NCI-H446 (cell line): ENCODE measurements at places on chromosomes 1 and 21.

DNA sequence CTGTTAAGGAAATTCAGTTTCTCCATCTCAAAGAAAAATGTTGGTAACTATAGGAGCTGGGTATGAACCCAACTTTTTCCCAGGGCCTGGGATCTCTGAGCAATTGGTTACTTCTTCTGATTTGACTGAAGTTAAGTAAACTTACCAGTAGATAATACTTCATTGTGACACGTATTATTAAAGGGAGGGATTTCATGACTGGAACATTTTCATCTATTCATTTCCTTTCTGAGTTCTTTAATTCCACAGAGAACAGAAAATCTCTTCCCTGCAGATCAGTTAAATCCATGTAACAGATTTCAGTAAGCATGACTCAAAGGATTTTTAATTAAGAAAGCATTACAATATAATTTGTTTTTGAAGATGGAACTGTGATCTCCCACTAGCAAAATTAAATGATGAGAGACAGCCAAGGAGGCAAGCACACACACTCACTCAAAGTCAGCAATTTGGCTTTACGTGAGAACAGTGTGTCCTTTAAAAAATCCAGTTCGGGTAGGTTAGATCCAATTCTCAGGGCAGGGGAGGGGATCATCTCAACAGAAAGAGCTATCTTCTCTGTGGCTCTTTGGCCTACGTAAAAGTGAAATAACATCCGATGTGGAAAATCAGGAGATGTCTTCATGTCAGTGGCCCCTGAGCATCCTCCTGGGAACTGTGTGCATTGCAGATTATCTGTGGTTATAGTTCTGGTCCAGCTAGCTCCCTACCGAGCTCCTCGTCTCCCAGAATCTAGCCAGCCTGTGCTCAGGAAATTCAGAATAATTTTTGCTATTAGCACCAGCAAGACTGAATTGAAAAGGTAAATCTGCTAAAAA is 10.8 kb upstream of the MYOC start:
- DNase-seq = no peak

DNA sequence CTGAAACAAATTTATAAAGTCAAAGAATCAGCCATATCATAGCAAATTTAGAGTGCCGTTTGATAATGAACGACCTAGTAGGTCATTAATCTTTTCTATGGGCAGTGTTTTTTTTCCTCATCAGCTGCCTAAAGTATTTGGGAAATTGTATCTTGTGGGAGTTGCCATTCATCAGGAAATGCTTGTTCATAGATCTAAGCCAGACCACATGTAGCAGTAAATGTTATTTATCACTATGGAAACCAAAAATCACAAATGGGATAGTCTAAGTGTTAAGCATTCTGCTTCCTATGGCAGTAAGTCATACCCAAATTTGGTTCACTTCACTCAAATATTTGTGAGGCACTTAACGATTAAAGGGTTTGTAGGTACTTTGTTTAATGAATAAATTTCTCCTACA is 52.9 kb downstream of the LRRC8D start:
- DNase-seq = no peak

GRCh38 chr1:44609768-44610526 is 64.3 kb downstream of the TMEM53 start:
- DNase-seq = no peak

DNA sequence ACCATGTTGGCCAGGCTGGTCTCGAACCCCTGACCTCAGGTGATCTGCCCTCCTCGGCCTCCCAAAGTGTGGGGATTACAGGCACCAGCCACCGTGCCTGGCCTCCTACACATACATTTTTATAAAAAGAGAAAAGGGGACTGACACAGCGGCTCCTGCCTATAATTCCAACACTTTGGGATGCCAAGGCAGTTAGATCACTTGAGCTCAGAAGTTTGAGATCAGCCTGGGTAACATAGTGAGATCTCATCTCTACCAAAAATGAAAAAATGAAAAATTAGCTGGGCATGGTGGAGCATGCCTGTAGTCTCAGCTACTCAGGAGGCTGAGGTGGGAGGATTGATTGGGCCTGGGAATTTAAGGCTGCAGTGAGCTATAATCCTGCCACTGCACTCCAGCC is 23.4 kb downstream of the ZNF281 start:
- no peak for DNase-seq

DNA sequence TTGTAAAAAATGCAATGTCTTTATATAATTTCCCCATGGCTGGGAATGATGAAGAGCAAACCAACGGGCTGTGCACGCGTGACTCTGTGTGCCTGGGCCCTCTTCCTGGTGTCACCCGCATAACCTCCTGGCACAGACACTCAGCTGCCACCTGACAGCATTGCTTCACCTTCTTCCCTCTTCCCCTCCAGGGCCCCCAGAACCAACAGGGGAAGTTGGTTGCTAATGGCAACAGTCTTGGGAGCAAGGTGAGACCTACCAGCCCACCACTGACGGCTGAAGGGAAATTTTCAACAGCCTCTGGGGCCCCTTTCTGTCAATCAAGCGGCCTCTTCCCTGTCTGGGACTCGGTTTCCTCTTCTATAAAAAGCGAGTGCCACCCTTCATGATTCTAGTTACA is 33.2 kb downstream of the SSBP3 start:
- DNase-seq = no peak

- no peak for DNase-seq
Measured at GRCh38 chr1:4527819-4528218, 126.6 kb upstream of the AJAP1 start.

DNA sequence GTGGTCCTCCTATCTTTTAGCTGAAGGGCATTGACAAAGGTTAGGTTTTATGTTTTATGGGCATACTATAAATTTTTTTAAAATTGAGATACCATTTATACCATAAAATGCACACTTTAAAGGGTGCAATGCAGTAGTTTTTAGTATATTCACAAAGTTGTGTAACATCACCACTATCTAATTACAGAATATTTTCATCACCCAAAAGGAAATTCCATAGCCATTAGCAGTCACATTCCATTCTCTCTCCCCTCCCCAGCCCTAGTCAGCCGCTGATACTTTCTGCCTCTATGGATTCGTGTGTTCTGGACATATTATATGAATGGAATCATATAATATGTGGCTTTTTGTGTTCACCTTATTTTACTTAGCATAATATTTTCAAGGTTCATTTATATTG is 135.8 kb upstream of the B3GALT2 start:
- no peak for DNase-seq

DNA sequence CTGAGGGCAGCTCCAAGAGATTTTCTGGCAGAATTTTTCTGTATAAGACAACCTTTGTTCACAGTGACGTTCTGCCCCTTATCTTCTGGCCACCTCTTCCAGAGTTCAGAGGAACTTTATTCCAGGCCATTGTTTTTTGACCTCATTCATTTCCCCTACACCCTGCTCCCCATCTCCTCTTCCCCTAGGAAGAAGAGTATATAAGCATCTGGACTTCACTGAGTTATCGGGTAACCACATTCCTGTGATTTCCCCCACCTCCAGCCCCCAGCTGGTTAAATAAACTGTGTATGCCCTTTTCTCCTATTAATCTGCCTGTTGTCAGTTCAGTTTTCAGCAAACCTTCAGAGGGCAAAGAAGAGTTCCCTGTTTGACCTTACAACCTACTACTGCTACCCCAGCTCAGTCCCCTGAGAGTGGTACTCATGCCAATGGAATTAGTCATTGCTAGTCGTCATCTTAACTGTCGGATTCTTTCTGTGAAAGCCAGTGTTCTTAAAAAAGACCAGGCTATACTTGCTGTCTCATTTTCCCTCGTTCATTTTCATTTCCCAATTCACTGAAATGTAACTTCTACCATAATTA is 14.3 kb upstream of the ALG14 start:
- DNase-seq = peak; percentile 7

GRCh38 chr1:209389258-209389657 is 194.3 kb upstream of the CAMK1G start:
- no peak for DNase-seq

DNA sequence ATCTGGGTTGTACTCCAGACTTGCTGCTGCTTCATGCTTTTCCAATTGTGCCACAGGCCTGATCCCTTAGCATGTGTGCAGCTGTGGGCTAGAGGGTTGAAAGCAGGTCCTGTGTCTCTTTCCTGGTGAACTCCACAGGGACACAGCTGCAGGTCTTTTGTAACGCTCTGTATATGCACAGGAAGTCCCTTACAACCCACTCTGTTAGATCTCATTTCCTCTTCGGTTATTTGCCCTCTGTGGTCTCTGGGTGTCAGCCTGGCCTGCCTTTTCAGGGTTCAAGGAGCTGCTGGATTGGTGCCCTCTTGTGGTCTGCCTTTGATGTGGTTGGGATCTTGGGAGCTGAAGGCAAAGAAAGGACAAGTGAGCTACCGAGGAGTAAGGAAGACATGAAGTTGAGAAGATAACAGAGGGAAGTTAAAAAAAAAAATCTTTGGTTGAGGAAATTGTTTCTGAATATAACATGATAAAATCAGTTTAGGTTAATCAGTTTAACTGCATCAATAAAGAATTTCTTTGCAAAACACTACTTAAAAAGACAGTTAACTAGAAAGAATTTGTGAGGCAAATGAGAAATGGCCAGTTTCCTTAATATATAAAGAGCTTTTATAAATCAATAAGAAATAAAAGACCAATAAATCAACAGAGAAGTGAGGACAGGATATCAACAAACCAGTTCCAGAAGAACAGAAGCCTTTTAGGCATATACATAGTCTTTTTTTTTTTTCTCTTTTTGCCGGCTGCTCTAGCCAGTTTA is 44.1 kb downstream of the UCK2 start:
- no peak for DNase-seq

DNA sequence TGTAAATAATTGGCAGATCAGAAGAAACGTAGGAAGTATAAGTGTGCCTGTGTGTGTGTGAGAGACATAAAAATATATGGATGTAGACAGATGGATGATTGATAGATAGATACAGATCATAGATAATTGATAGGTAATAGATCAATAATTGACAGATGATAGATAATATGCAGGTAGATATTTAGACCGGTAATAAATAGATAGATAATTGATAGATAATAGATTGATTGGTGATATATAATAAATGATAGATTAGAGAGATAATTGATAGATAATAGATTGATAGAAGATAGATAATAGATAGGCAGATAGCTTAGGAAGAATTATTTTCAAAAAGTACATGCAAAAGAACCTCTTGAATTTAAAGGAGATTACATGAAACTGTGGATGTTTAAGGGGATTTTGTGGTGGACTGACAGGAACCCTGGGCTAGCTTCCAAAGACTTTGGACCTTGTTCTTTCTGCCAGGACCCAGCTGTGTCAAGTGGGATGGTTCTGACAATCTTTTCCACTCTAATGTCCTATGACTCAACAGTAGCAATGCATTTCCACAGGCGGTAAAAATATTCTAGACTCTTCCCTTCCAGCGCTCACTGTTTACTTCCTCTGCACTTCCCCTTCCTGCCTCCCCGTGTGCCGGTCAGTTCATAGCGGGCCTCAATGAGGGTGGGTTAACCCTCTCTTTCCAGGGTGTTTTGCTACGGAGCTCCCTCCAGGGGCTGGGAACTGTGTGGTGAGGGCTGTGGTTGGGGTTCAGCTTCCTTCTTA is 39.4 kb downstream of the KCNJ15 start:
- no peak for DNase-seq

GRCh38 chr1:39951926-39952325 is 3.0 kb upstream of the MFSD2A start:
- DNase-seq = no peak

- no peak for DNase-seq
Measured at GRCh38 chr1:221240690-221241089, 361.4 kb downstream of the HLX start.

- no peak for DNase-seq
Measured at GRCh38 chr1:6954591-6954990, 169.3 kb downstream of the CAMTA1 start.

- no peak for DNase-seq
Measured at GRCh38 chr1:183905508-183906113, 100.7 kb downstream of the RGL1 start.

DNA sequence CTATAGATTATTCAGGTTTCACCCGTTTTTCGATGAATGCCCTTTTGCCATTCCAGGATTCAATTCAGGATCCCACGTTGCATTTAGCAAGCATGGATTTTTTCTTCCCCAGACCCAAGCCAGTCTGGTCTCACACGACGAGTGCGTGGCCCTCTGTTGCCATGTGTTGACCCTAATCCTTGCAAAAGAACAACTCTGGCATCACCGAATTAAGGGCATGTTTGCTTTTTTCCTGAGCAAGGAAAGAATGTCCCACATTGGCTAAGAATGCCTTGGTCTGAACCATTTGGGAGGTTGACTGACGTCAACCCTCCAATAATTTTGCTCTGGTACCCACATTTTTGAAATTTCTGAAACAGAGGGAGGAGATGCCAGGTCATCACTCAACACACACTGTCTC is 153.0 kb upstream of the WNT4 start:
- no peak for DNase-seq

- DNase-seq = no peak
Measured at GRCh38 chr1:185401019-185401418, 84.0 kb upstream of the IVNS1ABP start.

DNA sequence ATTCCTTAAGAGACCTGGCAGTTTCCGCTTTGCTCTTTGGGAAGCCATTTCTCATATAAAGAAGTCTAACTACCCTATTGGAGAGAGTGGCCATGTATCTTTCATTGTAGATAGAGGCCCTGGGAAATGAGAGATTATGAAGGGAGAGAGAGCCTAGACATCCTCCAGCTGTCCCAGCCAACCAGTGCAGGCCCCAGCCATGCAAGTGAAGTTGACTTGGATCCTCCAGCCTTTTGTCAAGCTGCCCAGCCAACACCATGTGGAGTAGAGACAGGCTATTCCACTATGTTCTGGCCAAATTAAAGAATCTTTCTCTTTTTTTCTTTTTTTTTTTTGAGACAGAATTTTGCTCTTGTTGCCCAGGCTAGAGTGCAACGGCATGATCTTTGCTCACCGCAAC is 7.1 kb upstream of the ANP32E start:
- DNase-seq = peak; percentile 30

DNA sequence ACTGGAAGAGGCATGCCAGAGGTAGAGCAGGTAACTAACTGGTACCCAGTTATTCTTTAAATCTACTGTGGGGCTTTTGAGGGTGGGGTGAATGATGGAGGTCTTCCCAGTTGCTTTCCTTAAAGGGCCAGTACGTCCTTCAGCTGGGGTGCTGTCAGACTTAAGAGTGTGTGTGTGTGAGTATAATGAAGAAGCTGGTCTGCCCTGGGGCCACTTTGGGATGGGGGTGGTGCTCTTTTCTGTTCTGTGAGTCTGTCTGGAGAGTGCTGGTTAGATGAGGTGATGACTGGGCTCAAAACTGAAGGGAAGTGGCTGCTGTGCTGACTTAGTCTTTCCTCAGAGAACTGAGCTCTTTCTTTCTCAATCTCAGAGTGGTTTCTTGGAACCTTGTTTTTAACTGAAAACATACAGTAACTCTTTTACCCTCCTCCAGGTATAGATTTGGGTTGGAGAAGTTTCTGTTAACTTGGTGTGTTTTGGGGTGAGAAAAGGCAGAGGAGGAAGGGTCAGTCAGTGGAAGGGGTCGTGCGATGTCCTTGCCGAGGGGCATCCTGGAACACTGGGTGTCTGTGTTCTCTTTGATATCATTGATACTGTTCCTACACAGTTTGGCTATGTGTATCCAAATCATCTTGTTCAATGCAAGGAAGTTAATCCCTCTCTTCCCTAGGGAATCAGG is 746 bp downstream of the MACF1 start:
- DNase-seq = no peak
